ENCODE measurements at places on chromosomes 5 and 9.

DNA sequence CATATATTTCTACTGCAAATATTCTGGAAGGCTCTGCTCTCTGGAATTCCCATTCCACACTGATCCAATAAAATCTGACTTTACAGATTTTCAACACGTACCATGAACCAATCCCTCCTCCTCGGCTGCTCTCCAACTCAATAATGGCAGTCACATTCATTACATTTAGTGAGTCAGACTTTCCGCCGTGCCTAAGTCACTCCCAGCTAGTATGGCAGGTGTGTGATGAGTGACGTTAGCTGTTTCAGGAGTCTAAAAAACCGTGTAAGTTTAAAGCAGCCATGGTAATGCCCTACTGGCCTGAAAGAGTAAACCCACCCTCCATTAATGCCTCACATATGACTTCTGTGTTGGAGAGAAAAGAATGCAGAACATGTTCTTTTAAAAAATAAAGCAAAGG lies 3.3 kb downstream of the FBN2 start:
- no peak for DNase-seq

DNA sequence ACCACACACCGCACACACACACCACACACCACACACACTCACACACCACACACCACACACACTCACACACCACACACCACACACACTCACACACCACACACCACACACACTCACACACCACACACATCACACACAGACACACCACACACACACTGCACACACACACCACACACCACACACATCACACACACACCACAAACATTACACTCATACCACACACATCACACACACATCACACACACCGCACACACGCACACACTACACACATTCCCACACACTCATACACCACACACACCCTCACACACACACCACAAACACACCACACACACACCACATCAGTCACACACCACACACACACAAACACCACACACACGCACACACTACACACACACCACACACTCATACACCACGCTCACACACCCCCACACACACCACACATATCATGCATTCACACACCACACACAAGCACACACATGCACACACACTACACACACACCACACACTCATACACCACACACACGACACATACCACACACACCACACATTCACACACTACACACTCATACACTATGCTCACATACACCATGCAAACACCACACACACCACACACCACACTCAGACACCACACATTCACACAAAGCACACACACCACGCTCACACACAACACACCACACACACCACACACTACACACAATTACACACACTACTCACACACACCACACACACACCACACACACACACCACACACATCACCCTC lies 1.1 kb upstream of the UBE2QL1 start:
- no peak for DNase-seq

DNA sequence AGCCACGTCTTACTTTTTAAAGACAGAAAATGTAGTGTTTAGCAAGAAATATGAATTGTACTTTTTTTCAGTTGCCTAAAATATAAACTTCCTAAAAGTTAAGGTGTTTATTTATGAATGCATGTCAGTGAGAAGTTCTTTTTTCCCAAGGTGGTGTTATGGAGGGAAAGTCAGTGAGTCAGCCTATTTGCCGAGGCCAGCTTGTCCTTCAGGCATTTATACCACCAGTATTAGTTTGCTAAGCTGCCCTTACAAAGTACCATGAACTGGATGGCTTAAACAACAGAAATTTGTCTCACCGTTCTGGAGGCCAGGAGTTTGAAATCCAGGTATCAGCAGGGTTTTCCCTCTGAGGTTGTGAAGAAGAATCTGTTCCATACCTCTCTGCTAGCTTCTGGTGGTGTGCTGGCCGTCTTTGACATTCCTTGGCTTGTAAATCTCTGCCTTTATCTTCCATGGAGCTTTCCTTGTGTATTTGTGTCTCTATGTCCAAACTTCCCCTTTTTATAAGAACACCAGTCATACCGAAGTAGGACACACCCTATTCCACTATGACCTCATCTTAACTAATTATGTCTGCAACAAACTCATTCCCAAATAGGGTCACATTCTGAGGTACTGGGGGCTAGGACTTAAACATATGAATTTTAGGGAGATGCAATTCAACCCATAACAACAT lies 38.4 kb downstream of the PRKACG start:
- DNase-seq = no peak

DNA sequence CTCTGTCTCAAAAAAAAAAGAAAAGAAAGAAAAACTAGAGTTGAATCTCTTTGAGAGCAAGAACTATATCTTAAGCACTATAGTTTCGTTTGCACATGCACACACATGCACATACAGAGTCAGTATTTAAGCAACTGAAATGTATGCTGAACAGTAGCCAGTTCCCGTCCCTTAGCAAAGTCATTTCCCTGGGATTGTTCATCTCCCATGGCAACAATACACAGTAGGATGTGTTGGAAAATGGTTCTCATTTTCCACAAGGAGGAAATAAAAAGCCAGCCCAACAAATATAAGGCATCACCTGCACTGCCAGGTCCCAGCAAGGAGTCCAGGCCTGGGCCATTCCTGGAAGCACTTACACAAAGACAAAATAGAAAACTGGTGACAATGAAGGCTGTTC lies 4.2 kb upstream of the ZNF346 start:
- DNase-seq = no peak

DNA sequence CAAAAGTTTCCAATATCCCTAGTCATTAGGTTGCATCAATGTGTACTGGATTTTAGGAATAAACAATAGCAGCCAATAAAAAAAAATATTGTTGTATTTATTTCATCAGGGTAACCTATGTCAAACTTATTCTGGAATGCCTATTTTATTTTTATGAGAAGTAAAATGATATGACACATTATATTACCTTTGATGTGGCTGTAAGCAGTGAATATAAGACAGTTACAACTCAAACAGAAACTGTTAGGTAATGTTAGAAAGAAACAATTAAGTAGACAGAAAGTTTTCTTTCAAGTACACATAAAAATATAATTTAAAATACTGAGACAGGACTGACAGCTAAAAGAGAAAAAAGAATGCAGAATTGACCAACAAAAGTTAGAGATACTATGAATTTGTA lies 65.5 kb downstream of the GNG10 start:
- DNase-seq = no peak

DNA sequence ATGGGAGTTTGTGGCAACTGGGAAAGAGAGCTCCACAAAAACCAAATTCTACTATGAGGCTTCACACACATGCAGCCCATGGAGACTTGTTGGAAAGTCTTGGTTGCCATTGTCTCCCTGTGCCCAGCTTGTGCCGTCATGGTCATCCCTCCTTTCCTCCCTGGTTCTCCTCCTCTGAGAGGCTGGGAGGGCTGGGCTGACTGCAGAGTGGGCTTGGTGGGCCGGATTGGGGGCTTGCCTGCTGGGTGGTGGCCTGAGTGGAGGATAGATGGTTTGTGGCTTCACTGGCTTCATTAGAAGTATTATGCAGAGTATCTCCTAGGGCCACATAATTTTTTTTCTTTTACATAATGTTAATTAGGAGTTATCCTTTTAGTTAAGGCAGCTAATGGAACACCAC lies 52.3 kb upstream of the IRX2 start:
- DNase-seq = no peak

DNA sequence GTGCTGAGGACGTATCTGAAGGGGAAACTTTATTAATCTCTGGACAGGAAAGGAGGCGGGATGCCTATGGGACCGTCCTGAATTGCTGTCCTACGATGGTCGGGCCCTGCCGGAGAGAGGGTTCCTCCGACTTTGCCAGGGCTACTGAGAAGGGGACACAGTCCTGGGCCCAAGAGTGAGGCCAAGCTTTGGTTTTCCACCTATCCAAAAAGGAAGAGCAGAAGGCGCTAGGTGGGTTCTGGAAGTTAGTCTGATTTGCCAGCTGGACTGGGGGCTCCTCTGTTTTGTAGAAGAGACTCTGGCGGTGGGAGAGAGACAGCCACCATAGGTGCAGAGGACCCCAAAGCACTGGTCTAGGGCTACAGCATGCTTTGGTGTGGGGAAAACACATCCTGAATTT lies 243.8 kb upstream of the IRX4 start:
- no peak for DNase-seq

GRCh38 chr5:157987259-157987658 lies 128.3 kb upstream of the CLINT1 start:
- no peak for DNase-seq

DNA sequence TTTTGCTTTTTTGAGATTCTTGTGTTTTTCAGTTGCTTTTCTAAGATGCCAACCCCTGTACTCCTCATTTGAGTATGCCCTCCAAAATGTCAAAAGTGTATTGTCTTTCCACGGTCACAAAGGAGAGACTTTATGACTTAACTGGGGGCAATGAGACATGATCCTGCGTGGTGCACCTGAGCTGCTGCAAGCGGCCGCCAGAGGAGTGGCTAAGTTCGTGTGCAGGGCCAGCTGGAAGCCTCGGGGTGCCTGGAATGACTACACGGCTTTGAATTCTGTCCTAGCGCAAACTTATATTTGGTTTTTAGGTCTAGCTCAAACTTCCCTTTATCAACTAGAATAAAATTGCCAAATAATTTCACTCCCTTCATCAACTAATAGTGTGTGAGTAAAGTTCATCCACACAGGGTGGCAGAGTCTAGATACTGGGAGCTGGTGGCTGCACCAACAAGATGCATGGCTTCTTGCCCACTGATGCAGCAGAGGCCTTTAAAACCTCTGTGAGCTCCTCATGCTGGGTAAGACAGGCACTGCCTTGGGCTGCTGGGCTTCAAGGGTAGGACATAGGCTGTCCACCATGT lies 4.7 kb downstream of the GADD45G start:
- DNase-seq = no peak

- DNase-seq = no peak
Observed at GRCh38 chr5:135194573-135195269, 160.7 kb upstream of the PITX1 start.

DNA sequence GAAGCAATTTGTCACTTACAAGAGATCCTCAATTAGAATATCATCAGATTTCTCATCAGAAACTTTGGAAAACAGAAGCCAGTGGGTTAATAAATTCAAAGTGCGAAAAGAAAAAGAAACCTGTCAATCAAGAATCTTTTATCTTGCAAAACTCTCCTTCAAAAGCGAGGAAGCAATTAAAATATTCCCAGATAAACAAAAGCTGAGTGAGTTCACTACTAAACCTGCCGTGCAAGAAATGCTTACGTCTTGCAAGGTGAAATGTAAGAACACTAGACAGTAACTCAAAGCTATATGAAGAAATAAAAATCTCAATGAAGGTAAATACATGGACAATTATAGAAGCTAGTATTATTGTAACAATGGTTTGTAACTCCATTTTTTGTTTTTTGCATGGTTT lies 62.8 kb upstream of the IL33 start:
- no peak for DNase-seq
